HAP-1 (cell line): ENCODE measurements at places on chromosomes 6 and 20.
A peak's percentile ranks its signal among the peaks of the same experiment; 100 is the strongest.

GRCh38 chr6:37659561-37659960 is 38.1 kb downstream of the MDGA1 start:
- DNase-seq, result no peak

- no peak for DNase-seq
Observed at GRCh38 chr6:78589436-78589835, 277.9 kb upstream of the IRAK1BP1 start.

- no peak for DNase-seq
Observed at GRCh38 chr6:78505178-78505577, 362.2 kb upstream of the IRAK1BP1 start.

GRCh38 chr6:136501096-136501495 is 49.1 kb downstream of the MAP7 start:
- no peak for DNase-seq

GRCh38 chr6:39706819-39707335 is 18.3 kb downstream of the KIF6 start:
- DNase-seq, result no peak

DNA sequence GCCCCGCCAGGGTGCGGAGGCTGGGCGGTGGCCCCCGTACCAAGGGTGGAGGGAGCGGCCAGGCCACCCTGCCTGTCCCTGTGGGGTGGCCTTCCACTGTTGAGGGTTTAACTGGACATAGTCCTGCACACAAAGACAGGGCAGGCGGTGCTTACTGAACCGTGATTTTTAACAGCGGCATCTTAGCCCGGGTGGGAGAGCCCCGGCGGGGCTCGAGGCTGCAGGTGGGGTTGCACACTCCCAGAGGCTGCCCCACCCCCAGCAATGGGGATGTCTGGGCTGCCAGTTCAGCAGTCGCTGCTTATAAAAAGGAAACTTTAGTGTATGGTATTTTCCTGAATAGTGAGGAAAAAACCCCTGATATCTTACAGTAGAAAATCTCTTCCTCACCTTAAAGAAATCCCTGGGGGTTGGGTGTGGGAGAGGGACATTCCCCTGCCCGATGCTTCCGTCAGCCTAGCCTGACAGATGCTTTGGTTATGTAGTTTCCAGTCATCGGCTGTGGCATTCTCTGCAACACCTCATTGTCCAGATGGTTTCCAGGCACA is 79.4 kb downstream of the IRF4 start:
- DNase-seq, result no peak

DNA sequence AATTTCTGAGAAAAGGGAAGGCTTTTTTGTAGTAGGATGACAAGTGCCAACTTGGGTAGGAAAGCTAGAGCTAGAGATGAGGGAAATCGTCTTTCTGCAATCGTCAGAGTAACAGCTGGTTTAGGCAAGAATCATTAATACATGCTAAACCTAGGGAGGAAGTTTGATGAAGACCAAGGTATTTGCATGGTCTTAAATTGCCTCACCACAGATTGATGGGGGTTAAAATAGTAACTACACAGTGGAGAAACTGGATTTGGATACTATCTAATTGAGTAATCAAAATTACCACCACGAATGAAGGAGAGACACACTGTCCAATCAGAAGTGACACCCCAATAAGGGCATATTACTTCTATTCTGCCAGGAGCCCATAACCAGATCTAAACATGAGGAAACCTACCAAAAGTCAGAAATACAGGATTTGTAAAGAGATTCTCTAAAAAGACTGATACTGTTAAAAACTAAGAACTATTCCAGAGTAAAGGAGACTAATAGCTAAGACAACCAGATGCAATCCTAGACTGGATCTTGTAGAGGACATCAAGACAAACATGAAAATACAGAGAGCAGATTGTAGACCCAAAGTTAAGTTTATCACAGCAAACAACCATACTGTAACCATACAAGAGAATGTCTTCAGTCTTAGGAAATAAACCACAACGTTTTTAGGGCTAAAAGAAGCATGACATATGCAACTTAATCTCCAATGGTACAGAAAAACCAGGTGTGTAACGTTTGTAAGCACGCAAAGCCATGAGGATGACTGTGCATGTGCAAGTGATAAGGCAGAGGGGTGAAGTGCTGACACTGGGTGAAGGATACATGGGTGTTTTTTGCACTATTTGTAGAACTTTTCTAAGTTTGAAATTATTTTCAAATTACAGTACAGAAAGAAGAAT is 21.8 kb downstream of the SNX5 start:
- DNase-seq, result no peak

DNA sequence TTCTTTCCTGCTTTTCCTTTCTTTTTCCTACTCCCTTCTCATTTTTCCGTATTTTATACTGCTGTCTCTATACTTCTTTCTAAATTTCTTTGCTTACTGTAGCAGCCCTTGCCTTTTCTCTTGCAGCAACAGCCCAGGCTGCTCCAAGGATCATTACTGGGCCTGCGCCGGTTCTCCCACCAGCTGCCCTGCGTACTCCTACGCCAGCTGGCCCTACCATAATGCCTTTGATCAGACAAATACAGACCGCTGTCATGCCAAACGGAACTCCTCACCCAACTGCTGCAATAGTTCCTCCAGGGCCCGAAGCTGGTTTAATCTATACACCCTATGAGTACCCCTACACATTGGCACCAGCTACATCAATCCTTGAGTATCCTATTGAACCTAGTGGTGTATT is 148.8 kb downstream of the QKI start:
- no peak for DNase-seq

DNA sequence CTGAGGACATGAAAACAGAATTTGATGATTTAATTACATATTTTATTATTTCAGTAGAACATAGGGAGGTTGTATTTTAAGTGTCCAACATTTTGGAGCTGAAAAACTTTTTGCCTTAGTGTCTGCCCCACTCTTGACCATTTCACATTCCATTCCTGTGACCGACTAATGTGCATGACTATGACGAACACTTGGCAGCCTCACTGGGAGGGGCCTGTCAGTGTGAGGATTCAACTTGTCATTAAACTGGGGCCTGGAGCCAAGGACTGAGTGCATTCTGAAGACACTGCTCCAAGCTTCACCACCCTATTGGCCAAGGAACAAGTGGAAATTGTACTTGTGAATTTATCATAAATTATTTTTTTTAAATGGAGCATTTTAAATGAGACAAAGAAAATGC is 661.3 kb downstream of the BCKDHB start:
- DNase-seq, result no peak

DNA sequence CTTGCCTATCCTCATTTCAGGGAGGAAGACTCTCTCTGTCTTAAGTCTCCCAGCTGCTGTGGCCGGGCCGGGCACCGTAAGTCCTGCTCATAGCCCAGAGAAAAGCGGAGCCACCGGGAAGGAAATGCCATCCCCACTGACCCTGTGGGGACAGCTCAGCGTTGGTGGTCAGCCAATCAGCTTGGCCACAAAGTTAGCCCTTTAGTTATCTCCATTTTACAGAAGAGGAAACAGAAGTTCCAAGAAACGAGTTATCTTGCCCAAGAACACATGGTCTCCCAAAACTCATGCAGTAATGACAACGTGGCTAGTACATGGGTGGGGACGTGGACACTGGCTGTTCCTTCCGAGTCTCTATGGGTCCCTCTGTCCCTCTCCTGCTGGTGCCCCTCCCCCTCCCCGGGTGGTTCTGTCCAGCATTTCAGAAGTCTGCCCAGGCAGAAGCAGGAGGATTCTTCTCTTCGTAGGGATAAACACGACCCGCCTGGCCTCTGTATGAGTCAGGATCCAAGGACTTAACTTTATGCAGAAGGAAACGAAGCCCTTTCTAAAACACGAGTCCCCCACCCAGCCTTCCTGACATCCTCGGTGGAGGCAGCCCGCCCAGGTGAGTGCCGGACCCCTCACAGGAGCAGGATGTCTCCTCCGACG is 273.8 kb downstream of the CDH4 start:
- no peak for DNase-seq

GRCh38 chr6:151624481-151624880 is 130.7 kb downstream of the CCDC170 start:
- no peak for DNase-seq

GRCh38 chr6:40485795-40486194 is 101.4 kb downstream of the LRFN2 start:
- no peak for DNase-seq

- no peak for DNase-seq
Observed at GRCh38 chr6:158662954-158663624, 13.2 kb downstream of the SYTL3 start.

- DNase-seq, result no peak
Observed at GRCh38 chr6:88135578-88136114, 30.5 kb downstream of the CNR1 start.

DNA sequence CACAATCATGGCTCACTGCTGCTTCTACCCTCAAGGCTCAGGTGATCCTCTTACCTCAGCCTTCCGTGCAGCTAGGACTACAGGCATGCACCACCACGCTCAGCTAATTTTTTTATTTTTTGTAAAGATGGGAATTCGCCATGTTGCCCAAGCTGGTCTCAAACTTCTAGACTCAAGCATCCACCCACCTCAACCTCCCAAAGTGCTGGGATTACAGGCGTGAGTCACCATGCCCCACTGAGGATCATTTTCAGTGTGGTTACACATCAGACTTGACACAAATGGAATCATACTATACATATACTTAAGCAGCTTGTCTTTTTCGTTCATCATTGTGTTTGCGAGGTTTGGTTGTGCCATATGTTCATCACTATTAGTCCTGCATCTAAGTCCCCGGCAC is 26.6 kb downstream of the ZC3H12D start:
- DNase-seq, result no peak

DNA sequence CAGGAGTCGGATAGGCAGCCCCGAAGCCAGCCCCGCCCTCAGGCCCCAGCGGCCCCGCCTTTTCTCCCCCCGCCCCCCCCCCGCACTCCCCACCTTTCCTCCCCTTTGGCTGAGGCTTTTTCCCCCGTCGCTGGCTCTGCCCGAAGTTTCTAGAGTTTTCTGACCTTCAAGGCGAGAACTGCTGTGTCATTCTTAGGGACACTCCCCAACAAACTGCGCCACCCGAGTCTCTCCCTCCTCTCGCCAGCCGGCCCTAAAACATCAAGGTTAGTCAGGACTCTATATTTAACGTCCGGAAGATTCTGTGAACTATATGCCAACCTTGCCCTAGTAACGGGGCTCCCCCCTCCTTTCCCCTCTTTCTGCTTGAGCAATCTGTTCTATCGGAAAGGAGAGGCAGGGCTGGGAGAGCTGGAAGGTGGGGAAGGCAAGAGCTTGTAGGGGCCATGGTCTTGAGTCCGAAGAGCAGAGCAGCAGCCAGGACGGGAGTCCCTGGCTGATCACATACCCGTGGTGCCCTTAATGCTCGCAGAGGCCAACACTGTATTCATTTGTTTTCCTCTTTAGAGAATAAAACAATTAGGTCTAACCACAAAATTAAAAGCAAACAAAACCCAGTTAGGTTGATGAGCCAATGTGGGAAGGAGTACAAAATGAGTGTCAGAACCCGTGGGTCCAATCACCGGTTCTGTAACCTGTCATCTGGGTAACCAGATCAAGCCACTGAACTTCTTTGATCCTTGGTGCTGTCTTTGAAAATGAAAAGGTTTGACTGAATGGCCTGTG is 5.3 kb upstream of the HSPA1B start:
- peak; percentile 27 for DNase-seq

- no peak for DNase-seq
Observed at GRCh38 chr6:90028066-90028778, 134.0 kb downstream of the GJA10 start.

DNA sequence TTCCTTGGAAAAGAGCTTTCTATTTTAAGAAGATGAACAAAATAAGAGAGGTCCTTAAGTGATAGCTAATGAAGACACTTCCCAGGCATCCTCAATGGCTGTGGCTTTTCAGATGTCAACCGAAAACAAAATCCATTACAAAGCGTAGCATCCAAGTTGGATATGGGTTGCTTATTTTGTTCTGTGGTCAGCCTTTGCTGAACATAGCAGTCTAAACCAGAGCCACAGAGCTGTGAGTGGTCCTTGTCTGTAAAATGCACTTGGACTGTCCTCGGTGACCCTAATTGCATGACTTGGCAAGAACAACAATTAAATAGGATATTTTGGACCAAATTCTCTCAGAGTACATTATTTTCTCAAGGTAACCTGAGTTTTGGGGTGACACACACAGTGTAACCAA is 10.4 kb upstream of the BFSP1 start:
- DNase-seq, result no peak
